Central memory CD8-positive, alpha-beta T cell (primary cell): ENCODE measurements at places on chromosomes 7 and 10.

DNA sequence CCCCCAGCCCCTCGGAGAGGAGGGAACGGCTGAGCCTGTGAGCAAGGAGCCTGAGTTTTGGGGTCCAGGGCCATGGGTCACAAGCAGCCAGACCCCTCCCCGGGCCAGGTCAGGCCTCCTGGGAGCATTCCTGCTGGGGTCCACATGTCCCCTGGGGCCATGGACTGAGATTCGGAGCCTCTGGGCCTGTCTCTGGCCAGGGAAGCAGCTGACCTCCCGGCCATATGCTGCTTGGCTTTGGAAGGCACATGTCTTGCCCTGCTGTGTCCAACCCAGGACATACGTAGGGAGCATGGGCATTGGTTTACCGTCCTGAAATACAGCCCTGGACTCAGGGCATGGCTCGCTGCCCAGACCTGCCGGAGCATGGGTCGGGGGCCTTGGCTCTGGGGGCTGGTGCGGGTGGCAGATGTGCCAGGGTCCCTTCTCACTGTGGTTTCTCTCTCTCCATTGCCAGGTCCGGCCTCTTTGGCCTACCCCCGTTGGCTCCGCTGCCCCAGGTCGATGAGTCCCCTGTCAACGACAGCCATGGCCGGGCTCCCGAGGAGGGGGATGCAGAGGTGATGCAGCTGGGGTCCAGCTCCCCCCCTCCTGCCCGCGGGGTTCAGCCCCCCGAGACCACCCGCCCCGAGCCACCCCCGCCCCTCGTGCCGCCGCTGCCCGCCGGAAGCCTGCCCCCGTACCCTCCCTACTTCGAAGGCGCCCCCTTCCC lies 7.3 kb downstream of the PWWP2B start:
- DNase-seq = no peak

- no peak for DNase-seq
Observed at GRCh38 chr10:88095223-88095721, 231.8 kb downstream of the PTEN start.

GRCh38 chr10:91768123-91768522 lies 30.1 kb upstream of the TNKS2 start:
- DNase-seq = no peak

- DNase-seq = no peak
Observed at GRCh38 chr7:44762300-44762699, 13.7 kb downstream of the ZMIZ2 start.

GRCh38 chr7:158814637-158815036 lies 14.7 kb downstream of the ESYT2 start:
- no peak for DNase-seq

DNA sequence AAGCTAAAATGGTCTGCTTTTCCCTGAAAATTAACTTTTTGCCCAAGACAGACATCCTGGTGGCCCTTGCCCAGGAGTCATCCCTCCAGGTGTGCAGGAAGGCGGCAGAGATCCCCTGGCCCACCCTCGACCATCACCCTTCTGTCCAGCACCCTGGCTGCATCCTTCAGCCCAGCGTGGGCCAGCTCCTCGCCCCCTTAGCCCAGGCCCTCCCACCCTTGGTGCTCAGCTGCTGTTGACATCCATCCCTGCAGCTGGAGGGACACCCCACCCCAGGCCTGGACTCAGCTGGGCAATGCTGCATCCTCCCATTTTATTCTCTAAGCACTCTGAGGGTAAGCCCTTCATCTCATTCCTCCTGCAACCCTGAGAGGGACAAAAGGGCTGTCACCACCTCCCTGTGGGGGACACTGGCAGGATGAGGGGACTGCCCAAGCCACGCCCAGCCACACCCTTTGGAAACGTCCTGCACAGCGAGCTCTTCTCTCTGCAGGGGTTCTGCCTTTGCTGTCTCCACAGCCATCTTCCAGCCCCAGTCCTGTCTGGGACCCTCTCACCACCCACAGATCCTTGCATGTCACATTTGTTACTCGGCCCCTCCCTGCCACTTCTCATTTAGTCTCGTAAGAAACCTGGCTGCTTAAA lies 30.7 kb downstream of the EN2 start:
- DNase-seq = no peak

GRCh38 chr7:52507546-52508255 lies 527.7 kb upstream of the POM121L12 start:
- no peak for DNase-seq

DNA sequence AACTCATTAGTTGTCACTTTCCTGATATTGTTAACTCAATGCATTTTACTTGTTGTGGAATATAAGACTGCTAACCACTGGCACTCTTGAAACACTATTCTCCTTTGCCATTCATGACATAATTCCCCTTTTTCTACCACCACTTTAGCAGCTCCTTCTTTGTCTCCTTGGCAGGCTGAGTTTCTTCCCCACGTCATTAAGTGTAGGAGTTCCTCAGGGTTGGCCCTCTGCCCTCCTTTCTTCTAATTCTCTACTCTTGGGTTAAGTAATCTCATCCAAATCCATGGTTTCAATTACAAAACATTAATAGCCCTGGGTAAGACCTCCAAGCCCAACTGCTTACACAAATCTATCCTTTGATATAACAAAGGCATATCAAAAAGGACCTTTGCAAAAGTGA lies 175.1 kb downstream of the HGF start:
- no peak for DNase-seq

GRCh38 chr7:6409091-6409490 lies 38.7 kb downstream of the DAGLB start:
- no peak for DNase-seq

DNA sequence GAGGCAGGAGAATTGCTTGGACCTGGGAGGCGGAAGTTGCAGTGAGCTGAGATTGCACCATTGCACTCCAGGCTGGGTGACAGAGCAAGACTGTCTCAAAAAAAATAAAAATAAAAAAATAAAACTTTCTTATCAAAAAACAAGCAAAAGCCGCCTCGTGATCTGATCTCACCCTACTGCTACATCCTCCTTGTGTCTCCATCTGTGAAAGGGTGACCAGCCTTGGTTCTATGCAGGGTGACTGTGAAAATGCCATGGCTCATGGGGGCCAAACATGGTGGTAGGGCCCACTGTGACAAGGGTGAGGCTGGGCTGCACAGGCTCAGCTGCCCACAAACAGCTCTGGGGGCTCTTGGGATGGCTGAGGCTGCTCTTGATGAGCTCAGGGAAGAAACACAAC lies 968 bp upstream of the OPN4 start:
- DNase-seq = no peak

DNA sequence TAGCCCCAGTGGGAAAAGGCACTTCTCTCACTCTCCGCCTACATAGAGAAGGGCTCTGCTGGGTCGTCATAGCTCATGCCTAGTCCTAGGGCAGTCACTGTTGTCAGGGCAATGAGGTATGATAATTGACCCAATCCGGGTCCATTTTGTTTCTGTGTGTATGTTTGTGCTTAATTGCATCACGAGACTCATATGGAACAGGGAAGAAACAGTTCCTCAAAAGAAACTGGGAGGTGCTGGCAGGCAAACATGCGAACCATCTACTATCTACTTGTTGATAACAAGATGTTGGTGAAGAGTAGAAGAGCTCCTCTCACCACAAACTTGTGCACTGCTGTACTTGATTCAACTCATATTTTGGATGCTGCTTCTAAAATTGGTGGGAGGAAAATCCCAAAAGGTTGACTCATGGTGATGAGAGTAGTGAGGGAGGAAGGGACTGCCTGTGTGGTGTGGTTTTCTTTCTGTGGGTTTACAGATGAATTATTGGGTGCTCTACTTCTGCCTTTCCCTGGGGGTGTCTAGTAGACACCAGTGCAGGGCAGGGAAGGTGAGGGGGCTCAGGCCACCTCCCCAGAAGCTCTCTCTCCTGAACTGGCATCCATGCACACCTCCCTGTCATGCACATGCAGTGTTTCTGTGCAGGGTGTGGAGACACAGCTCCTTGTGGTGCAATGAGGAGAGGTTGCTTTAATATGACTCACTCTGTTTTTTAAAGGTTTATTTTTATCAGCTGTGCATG lies 29.4 kb downstream of the LSMEM1 start:
- DNase-seq = no peak

GRCh38 chr7:155961241-155962190 lies 149.3 kb upstream of the SHH start:
- DNase-seq = no peak

- no peak for DNase-seq
Observed at GRCh38 chr10:15123749-15124184, 26.6 kb downstream of the RPP38 start.

- DNase-seq = no peak
Observed at GRCh38 chr10:118116715-118117449, 70.1 kb upstream of the RAB11FIP2 start.

- no peak for DNase-seq
Observed at GRCh38 chr10:13019280-13019679, 17.8 kb upstream of the CCDC3 start.

DNA sequence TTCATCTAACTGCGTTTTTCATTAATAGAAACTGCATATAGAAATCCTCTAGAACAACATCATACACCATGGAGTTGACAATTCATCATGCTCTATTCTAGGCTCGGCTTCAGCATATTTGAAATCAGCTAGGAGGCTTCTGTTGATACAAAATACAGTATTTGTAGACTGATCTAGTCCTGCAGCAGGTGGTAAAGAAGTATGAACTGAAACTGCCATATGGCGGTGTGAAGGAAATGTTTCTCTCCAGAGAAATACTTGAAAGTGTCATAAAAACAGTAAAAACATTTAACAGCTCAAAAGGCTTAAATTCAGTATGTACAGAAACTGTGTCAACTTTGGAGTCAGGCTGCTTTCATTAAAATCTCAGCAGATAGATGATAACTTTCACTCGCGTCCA lies 32.0 kb upstream of the MYO3A start:
- no peak for DNase-seq

- no peak for DNase-seq
Observed at GRCh38 chr10:126233182-126234148, 154.8 kb downstream of the ADAM12 start.

- DNase-seq = no peak
Observed at GRCh38 chr10:13890233-13891127, 303.7 kb downstream of the PRPF18 start.

- no peak for DNase-seq
Observed at GRCh38 chr7:108418946-108419345, 37.3 kb downstream of the NRCAM start.

DNA sequence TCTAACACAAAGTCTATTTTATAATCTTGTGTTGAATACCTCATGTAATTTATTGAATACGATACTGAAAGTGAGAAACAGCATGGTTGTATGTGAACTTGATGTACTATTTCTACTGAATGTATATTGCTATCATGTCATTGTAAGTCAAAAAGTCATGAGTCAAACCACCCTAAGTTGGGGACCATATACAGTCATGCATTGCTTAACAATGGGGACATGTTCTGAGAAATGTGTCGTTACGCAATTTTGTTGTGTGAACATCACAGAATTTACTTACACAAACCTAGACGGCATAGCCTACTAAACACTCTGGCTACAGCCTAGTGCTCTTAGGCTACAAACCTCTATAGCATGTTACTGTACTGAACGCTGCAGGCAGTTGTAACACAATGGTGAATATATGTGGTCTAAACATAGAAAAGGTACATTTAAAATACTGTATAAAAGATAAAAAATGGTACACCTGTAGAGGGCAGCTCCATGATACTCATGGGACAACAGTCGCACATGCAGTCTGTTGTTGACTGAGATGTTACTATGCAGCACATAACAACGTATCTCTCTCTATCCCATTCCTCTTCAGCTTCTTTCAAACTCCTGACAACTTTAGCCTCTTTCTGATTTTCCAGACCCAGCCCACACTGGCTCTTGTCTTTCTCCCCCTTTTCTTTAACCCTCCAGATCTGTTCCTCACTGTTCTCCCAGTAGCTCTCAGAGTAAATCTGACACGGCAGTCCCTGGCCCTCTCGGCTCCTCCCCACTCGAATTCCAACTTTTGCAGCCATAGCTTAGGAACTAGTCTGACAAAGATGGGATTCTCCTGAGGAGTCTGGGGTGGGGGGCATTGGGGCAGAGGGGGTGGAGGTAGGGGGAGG lies 90.1 kb downstream of the SNX10 start:
- DNase-seq = no peak

- no peak for DNase-seq
Observed at GRCh38 chr7:132131196-132131595, 445.1 kb downstream of the PLXNA4 start.

- no peak for DNase-seq
Observed at GRCh38 chr7:7966141-7966734, 2.4 kb upstream of the GLCCI1 start.

GRCh38 chr10:86178401-86179152 lies 188.0 kb downstream of the GRID1 start:
- no peak for DNase-seq

GRCh38 chr7:158979635-158980351 lies 123.4 kb downstream of the DYNC2I1 start:
- no peak for DNase-seq

- no peak for DNase-seq
Observed at GRCh38 chr7:134016223-134016941, 110.8 kb upstream of the LRGUK start.

DNA sequence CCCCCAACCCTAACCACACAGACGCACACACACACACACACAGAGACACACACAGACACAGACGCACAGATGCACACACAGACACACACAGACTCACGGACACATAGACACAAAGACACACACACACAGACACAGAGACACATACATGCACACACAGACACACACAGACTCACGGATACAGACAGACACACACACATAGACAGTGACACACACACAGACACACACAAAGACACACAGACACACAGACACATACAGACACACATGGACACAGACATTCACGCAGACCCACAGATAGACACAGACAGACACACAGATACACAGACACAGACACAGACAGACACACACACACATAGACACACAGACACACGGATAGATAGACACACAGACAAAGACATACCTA lies 2.1 kb downstream of the CALML5 start:
- no peak for DNase-seq

GRCh38 chr7:77537778-77538280 lies 734 bp downstream of the PTPN12 start:
- DNase-seq = no peak

DNA sequence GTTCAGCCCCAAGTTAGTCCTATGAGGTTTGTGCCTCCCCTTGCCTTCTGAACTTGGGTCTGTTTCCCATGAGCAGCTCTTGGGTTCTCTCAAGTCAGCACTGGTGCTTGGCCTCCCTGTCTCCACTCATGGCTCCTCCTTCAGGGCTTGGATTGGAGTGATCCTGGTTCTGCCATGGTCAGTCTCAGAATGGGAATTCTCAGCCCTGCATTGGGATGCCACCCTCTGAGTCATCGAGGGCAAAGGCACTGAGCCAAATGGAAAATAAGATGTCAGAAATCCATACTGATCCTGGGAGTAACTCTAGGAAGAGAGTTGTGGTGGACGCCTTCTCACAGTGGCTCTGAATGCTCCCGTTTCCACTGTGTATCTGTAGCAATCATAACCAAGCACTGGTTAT lies 233.4 kb upstream of the HABP2 start:
- DNase-seq = no peak

GRCh38 chr10:37549054-37549453 lies 308.4 kb downstream of the ZNF248 start:
- no peak for DNase-seq

GRCh38 chr7:158314394-158314793 lies 273.2 kb downstream of the PTPRN2 start:
- no peak for DNase-seq

GRCh38 chr10:126417220-126417825 lies 29.0 kb upstream of the ADAM12 start:
- no peak for DNase-seq

GRCh38 chr10:29332761-29333148 lies 43.9 kb downstream of the LYZL1 start:
- DNase-seq = no peak

- DNase-seq = no peak
Observed at GRCh38 chr7:124318721-124319450, 286.0 kb upstream of the TMEM229A start.
